Stimulated activated memory B cell treated with anti-CD40 and anti-IgM and Interleukin-4, amounts not matched to agents 10 μg/mL and 1 μg/mL and 100 μg/mL, for 72 hours (primary cell): ENCODE measurements at places on chromosomes 16 and 17.

GRCh38 chr17:82884341-82884969 lies 44.6 kb upstream of the ZNF750 start:
- no peak for ATAC-seq

DNA sequence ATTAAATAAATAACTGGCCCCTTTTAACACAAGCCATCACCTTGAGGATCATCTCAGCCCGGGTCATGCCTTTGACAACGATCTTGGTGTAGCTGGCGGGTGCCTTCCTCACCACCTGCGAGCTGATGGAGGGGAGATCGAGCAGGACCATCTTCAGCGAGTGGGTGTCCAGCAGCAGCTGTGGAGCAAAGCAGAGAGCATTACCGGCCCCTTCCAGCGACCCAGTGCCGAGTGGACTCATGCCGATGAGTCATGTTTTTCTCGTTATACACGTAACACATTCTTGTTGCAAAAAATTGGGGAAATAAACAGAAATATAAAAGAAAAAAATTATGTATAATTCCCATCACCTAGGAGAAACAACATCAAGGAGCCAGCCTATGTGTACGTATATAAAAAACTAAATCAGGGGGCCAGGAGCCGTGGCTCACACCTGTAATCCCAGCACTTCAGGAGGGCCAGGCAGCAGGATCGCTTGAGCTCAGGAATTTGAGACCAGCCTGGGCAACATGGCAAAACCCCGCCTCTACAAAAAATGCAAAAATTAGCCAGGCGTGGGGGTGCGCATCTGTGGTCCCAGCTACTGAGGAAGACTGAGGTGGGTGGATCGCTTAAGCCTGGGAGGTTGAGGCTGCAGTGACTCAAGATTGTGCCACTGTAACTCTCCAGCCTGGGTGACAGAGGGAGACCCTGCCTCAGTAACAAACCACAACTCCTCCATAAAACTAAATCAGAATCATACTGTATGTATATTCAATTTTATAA lies 169.1 kb upstream of the RPH3AL start:
- ATAC-seq, result no peak

DNA sequence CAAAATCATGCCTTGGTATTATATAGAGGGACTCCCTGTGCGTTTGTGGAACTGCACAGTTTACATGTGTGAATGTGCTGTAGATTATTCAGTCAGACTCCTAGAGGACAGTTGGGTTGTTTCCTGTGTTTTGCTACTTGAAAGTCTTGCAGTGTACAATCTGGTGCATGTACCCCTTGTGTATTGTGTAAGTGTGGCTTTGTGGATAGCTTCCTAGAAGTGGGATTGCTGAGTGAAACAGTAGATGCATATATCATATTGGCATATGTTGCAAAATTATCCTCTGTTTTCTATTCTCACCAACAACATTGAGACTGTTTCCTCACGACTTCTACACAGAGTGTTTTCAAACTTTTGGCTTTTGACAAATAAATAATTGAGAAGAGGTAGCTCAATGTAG lies 263.7 kb downstream of the MAP2K6 start:
- no peak for ATAC-seq

DNA sequence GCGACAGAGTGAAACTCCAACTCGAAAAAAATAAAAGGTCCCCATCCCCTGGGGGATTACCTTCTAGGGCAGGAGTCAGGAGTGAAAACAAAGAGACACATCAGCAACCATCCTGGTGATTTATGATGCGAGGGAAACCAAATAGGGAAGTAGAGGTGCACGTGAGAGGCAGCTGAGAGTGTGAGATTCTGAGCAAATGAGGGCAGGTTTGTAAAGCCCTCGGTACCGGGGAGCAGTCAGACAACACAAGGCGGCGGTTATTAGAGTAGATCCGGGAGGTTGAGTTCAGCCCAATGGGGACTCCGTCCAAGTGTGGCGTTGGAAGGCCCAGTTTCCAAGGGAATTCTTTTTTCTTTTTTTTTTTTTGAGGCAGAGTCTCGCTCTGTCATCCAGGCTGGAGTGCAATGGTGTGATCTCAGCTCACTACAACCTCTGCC lies 7.4 kb upstream of the ARMC7 start:
- ATAC-seq, result peak; percentile 79

DNA sequence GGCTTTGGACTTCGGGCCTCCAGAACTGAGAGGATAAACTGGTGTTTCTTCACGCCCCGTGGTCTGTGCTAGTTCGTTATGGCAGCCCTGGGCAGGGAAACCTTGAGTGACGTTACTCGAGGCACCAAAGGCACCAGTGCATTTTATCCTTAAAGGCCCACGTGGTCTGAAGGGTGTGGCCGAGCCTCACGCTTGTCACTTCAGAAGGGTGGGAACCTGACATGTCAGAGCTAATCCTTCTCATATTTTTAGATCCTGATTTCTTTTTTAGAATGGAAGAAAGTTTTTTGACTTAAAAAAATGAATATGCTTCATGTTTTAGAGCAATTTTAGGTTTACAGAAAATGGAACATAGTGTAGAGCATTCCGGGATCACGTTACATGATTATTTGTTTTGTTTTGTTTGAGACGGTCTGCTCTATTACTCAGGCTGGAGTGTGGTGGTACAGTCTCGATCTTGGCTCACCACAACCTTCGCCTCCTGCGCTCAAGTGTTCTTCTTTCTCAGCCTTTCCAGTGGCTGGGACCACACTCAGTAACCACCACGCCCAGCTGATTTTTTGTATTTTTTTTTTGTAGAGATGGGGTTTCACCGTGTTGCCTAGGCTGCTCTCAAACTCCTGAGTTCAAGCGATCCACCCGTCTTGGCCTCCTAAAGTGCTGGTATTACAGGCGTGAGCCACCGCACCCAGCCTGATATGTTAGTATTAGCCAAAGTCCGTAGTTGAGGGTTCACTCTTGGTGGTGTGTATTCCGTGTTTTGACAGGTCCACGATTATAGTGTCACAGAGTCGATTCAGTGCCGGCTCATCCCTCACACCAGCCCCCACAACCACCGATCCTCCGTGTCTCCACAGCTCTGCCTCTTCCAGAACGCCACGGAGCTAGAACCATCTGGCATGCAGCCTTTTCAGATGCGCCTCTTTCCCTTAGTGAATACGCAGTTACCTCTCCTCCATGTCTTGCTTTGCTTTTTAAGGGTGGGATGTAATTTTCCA lies 47.9 kb downstream of the RAB11FIP3 start:
- ATAC-seq, result no peak

DNA sequence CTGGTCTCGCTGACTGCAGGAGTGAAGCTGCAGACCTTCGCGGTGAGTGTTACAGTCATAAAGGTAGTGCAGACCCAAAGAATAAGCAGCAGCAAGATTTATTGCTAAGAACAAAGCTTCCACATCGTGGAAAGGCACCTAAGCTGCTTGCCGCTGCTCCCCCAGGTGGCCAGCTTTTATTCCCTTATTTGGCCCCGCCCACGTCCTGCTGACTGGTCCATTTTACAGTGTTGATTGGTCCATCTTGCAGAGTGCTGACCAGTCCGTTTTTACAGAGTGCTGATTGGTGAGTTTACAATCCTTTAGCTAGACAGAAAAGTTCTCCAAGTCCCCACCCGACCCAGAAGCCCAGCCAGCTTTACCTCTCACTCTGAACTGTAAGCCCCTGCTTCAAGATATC lies 227.8 kb downstream of the ABCC12 start:
- no peak for ATAC-seq

GRCh38 chr17:6163612-6164333 lies 93.6 kb downstream of the WSCD1 start:
- no peak for ATAC-seq

DNA sequence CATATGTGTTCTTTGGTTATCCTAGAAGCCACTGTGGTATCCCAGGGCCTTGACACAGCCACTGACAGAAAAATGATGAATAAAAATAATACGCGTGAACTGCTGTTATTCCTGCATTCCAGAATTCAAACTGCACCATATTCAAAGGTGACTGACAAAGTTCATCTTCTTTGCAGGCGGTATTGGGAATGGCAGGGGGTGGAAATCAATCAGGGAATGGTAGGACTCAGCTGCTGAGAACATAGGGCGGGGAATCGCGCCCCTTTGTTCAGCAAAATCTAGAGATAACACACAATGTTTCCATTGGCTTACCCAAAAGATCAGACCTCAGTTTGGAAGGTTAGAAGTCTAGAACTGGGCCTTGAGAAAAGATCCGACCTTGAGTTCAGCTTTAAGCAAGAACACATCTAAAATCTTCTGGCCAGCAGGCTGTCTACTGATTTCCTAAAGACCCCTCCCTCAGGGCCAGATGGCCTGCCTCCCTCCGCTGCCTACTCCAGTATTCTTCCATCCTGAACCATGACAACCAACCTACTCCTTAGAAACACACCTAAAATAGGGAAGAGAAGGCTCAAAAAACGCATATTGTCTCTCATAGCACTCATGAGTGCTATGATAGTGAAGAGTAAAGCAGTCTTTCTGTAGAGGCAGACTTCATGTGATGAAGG lies 34.1 kb downstream of the CDK5R1 start:
- no peak for ATAC-seq

DNA sequence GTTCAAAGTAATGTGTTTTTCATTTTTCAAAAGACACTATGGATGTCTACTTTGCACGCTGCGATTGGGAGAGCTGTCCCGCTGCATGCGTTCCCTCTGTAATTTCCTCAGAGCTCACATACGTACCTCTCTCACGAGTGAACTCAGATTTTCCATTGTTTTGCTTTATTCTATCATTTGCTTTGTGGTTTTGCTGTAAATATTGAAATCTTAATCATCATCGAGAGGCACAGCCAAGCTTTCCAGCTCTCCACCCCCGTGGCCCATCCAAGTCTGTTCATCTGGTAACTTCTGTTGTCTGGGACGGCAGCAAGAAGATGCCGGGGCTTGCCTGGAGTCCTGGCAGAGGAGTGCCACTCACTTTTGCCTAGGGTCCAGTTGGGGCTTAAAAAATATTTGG lies 21.1 kb downstream of the TMC6 start:
- ATAC-seq, result no peak
